ENCODE measurements at places on chromosomes 7 and 10.

DNA sequence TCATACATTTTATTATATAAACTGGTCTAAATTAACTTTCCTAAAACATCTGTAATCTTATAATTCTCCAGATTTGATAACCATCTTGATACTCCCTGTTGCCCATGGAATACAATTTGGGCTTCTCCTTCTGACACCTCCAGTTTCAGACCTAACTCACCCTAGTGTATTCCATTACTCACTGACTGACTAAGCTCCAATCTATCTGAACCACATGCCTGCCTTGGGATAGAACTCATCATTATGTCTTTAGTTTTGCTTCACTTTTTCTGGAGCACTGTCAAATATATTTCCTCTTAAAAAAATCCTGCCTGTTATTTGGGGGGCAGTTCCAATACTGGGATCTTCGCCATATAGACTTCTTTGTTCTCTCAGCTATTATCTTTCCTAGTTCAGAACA, 4.9 kb upstream of the FOXP2 start:
- DNase-seq = no peak

DNA sequence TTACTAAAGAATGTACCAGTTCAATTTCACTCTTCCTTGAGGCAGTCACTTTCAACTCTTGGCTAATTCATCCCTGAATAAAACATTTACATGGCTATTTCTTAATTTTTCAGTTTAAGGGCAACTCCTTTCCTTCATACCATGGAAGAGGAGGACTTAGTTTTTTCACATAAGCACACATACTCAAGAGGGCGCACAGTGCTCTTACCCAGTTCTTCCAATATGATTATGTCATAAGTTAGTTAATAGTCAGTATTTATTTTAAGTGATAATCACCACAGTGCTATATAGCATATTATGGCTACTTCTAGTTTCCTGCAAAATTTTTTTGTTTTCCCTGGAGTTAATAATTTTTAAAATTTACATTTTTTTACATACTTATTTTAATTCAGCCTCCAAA, 58.6 kb downstream of the SND1 start:
- DNase-seq = no peak

DNA sequence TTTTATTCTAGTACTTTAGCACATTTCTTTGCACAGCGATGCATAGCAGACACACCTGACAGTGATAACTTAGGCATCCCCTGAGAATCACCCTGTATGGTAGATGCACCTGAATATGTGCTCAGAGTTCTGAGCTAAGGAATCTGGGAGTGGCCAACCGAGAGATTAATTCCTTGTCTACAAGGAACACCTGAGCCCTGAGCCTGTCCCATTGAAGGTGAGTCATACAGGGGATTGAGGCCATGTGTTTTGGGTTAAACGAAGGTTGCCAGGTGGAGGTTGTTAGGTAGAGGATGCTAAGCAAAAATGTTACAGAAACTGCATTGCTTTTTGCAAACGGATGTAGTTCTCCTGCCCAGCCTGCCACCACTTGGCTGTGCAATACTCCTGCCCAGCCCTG, 128.9 kb downstream of the AMPH start:
- no peak for DNase-seq

DNA sequence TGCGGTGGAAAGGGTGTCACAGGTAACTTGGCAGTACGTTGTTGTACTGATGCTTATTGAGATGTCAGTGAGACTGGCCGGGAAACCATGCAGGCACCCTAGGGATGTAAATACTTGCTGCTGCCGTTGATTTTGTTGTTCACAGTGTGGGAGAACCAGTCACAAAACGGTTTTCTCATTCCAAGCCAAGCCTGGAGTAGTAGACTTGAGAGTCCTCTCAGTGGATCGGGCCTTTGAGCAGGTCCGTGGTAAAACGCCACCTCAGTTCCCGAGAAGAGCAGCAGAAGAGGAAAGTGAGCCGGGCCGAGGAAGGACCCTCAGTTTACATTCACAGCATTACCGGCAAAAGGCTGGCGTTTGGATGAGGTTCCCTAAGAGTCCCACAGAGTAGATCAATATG, 1.1 kb downstream of the JAKMIP3 start:
- DNase-seq = no peak

- no peak for DNase-seq
These were observed 10.0 kb downstream of the VWC2 start for GRCh38 chr7:49783446-49783845.

GRCh38 chr7:112630565-112630964, 149.8 kb downstream of the LSMEM1 start:
- no peak for DNase-seq

- DNase-seq = no peak
These were observed 19.0 kb upstream of the MGMT start for GRCh38 chr10:129448086-129448485.

DNA sequence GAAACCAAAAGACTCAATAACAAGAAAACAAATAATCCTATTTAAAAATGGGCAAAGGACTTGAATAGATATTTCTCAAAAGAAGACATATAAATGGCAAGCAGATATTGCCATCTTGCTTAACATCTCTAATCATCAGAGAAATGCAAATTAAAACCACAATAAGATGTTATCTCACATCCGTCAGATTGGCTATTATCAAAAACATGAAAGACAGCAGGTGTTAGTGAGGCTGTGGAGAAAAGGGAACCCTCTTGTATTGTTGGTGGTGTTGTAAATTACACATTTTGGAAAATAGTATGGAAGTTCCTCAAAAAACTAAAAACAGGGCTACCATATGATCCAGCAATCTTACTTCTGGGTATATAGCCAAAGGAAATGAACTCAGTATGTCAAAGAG, 25.7 kb downstream of the OPALIN start:
- DNase-seq = no peak

DNA sequence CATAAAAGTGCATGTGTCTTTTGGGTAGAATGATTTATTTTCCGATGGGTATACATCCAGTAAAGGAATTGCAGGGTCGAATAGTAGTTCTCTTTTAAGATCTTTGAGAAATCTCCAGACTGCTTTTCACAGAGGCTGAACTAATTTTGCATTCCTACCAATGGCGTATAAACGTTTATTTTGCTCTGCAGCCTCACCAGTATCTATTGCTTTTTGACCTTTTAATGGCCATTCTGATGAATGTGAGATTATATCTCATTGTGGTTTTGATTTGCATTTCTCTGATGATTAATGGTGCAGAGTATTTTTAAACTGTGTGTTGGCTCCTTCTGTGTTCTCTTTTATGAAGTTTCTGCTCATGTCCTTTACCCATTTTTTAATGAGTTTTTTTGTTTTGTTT, 1020.1 kb downstream of the NXPH1 start:
- no peak for DNase-seq

DNA sequence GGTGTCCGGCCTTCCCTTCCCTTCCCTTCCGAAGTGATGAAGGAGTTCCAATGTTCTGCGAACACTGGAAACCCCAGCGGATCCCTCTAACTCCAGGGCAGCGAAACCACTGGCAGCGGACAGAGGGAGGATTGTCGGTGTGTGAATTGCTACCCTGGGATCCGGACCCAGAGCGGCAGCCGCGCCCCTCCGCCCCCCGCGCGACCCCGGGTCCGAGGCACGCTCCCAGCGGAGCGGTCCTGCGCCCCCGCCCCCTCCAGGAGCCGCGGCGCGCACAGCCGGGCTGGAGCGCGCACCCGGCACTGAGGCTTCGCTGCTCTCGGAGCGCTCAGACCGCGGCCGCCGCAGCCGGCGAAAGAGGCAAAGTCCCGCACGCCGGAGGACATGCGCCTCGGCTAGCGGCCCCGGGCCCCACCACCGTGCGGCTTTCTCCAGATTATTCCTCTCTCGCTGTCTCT, at the start of gene PTPRZ1:
TSS of gene PTPRZ1 (plus strand) at position 331 of the 458 bp plus-strand sequence. CDS start 339 bp downstream, outside the sequence.
- DNase-seq = no peak

DNA sequence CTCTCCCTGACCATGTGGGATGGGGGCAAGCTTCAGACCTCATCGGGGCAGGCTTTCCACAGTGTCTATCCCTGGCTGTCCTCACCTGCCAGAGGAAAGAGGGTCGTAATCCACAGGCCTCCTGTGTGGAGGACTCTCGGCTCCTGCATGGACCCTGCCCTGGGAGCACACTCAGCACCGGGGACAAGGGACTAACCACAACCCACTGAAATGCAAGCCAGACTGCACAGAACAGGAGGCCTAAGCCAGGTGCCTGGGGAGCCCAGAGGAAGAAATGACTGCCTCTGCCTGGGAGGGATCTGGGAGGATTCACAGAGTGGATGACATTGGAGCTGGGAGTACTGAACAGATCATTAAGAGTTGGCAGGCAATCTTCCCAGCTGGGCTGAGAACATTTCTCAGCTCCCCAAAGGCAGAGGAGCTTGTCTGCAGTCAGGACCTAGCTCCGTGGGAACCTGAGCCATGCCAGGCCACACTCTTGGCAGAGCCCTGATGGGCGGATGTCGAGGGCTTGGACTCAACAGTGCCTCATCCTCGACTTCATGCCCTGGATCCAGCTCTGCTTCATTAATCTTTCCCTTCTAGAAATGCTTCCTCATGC, 213.4 kb downstream of the USP6NL start:
- DNase-seq = no peak

- DNase-seq = no peak
These were observed 183.4 kb downstream of the EMX2 start for GRCh38 chr10:117725993-117726392.

- no peak for DNase-seq
These were observed 48.5 kb downstream of the ZNF467 start for GRCh38 chr7:149724661-149725425.

GRCh38 chr7:33534833-33535232, 370.5 kb upstream of the BMPER start:
- no peak for DNase-seq

- DNase-seq = no peak
These were observed 41.1 kb upstream of the CABCOCO1 start for GRCh38 chr10:61621605-61622051.

DNA sequence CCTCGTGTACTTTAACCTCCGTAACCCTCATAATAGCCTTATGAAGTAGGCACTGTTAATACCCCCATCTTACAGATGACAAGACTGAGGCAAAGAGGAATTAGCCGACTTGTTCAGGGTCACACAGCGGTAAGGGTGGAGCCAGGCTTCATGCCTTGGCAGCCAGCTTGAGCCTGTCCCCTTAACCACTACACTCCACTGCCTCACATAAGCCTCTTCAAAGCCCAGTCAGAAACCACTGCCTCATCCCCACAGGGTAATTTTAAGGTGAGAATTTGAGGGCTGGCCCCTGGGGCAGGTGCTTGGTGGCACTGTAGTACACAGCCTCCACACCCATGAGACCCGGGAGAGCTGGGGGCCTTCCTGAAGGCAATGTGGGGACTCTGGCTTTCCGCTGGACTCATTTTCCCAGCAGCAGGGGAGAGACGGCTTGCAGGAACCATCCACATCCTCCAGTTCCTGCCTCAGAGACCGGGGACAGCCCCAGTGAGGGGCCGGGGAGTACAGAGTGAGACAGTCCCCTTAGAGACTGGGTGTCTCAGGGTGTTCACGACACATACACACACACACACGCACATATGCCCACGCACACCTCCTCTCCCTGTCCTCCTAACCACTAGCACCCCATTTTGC, 7.6 kb upstream of the C10orf105 start:
- peak; percentile 68 for DNase-seq

- DNase-seq = no peak
These were observed 144.1 kb downstream of the NOC3L start for GRCh38 chr10:94218493-94219183.

DNA sequence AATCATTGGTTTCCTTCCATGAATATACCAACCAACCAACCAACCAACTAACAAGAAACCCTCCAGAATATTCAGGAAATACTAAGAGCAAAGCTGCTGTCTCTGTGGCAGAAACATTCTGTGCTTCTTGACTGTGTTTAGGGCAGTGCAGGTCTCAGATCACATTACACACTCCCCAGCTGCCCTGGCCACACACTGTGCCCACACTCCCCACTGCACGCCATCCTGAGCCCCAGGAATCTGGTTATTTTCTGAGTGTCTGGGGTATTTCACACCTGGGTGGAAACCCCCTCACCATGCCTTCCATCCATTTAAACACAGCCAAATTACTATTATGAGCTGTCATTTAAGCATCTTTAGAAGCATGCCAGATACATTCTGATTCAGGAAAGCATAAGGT, 183.7 kb upstream of the ANK3 start:
- DNase-seq = peak; percentile 80

DNA sequence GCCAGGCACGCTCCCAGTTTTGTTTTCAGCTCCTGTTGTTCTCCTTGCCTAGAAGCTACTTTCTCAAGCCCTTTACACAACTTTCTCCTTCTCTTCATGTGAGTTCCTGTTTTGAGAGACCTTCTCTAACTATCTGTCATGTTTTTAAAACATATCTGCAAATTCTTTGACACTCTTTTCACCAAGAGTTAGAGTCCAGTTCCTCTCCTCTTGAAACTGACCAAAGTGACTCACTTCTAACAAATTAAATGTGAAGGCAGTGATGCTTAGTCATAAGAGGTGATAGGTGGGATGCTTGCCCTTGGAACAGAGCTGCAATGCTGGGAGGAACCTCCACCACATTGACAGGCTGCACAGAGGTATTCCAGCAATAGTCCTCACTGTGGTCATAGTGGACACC, 25.3 kb downstream of the ZSCAN25 start:
- no peak for DNase-seq

DNA sequence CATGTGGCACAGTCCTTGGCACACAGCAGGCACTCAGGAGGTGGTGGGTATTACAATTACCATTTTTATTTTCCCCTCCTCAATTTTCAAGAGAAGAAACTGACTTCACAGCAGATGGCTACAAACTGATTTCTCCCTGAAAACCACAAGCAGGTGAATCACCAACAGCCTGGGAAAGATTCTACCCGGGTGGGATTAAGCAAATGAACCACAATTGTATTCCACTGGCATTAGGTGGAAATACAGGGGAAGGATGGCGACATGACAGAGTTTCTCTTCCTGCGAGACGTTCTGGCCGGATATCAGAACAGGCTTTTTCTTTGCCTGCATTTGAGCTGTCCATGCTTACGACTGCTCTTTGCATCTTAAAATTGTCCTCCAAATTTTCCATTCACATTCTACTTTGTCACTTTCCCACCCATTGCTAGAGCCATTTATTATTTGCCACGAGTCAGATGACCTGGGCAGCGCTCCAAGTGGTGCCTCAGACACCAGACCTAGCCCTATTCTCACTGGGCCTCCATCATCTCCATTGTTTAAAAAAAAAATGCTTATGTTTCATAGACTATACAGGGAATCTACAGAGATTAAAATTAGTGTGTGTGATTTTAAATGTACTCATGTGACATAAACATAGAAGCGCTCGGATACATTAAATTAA, 4.6 kb downstream of the DENND11 start:
- no peak for DNase-seq

GRCh38 chr10:2953495-2953894, 113.9 kb upstream of the PFKP start:
- no peak for DNase-seq
